ENCODE measurements at places on chromosomes 6 and 20. TPM values are rescaled to one million over a fixed set of nuclear protein-coding genes. Genes with fewer than 3 reads are reported as not detected.

DNA sequence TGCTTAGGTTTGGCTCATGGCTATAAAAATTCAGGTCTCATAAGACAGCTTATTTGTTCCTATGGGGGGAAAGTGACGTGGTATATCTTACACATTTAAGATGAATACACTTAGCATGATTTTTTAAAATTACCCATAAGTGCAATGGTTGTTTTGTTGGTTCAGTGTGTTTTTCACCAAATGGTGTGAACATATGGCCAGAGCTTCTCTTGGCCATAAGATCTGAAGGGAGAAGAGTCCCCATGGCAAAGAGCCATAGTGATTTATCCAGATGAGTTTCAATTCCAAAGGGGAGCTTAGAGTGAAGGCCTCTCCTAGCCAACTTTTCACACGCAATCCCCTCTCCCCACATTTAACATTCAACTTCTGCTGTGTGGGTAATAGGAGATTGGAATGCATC lies 107.6 kb downstream of the TMEM242 start:
- DNase-seq, result no peak

DNA sequence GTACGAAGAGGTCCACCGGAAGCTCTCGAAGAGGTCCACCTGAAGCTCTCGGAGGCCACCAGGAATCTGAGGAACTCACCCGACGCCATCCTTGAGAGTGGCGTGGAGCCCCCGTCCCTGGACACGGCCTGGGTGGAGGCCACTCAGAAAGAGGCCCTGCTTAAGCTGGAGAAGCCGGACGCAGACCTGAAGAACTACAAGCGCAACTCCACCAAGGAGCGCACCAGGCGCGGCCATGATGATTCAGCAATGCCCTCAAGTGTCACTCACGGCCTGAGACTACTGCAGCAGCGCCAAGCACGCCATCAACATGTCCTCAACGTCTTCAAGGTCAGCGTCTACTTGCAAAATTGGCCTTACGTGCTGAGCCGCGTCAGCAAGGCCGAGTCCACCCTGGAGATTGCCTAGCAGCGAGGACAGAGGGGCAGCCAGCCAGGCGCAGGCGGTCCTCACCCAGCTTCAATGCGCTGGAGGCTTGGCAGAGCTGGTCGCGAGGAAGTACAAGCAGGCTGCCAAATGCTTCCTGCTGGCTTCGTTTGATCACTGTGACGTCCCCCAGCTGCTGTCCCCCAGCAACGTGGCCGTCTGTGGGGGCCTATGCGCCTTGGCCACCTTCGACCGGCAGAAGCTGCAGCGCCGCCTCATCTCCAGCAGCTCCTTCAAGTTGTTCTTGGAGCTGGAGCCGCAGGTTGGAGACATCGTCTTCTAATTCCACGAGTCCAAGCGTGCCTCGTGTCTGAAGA lies 7.7 kb upstream of the GJA10 start:
- DNase-seq, result no peak

GRCh38 chr6:69789578-69789977 lies 7.2 kb downstream of the LMBRD1 start:
- no peak for DNase-seq

The TREM1 gene
- not detected for total RNA-seq

The SLC26A8 gene
- not detected for total RNA-seq

The SOD2 gene
- total RNA-seq, result 51.1 TPM

GRCh38 chr20:36098364-36098763 lies 56.2 kb upstream of the EPB41L1 start:
- DNase-seq, result peak; percentile 86

GRCh38 chr20:62652041-62652893 lies 10.0 kb downstream of the SLCO4A1 start:
- DNase-seq, result peak; percentile 99

GRCh38 chr6:100613656-100614055 lies 148.9 kb upstream of the SIM1 start:
- DNase-seq, result no peak

DNA sequence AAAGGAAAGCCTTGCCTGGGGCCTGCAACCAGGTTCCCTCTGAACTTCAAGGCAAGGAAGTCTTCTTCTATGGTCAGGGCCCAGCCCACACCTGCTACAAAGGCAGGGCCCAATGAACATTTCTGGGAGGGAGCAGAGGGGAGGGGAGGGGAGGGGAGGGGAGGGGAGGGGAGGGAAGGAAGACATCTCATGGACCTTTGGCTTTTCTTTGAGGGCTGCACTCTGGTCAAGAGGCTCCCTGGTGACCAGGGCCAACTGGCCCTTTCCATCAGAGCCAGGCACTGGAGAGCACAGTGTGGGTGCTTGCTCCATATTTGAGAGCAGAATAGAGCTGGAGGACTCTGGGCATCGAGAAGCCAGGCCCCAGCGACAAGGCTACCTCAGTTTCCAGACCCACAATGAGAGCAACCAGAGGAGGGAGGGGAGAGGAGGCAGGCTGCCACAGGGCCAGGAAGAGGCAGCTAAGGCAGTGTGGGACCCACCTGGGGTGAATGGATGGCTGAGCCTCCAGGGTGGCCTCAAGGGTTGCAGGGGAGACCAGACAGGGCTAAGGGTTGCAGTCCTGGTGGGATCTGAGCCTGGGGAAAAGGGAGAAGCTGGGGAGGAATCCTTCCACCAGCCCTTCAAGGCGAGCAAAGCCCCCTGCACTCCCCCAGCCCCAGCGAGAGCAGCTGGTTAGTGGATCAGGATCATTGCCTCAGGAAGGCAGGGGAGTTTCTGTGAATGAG lies 84.8 kb downstream of the MRPL14 start:
- DNase-seq, result no peak

The GJA10 gene
- not detected for total RNA-seq

The GABRR1 gene
- not detected for total RNA-seq

DNA sequence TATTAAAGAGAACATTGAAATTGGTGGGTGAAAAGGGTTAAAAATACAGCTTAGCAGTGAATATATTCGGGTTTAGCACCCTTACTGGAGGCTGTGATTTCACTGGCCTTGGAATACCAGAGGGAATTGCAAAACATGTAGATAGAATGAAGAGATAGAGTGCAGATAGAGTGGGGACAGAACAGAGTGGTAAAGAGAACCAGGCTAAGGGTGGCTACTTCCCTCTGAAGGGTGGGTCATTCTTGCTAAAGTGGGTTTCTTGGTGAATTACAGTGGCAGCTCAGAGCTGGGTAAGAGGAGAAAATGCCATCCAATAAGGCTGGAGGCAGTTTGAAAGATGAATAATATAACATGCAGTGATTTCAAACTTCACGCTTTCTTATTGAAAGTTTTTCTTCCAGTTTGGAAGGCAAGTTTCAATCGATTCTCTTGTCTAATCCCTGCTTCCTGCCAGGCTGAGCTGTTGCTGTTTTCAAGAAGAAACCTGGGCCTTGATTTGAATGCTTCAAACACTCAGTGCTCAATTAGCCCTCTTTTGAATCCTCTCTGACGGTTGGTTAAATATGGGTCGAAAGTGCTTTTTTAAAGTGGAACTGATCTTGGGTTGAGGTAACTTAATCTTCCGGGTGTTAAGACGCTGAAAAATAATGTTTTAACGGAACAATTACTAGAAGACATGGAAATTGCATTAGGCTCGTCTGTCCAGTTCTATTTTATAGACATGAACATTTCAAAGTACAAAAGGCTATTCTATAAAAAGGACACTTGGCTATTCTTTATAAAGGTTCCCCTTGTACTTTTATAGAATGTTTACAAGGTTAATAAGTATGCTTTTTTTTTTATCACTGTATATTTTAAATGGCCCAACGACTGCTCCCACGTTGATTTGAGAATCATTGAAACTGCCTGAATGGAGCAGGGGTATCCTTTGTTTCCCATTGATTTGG lies 203.3 kb downstream of the BCAS1 start:
- peak; percentile 8 for DNase-seq

The SLC17A3 gene
- 0.86 TPM for total RNA-seq

The VSX1 gene
- not detected for total RNA-seq

The ADGRG6 gene
- total RNA-seq, result 0.64 TPM

The ERMARD gene
- 39.6 TPM for total RNA-seq

The RSPH9 gene
- not detected for total RNA-seq

DNA sequence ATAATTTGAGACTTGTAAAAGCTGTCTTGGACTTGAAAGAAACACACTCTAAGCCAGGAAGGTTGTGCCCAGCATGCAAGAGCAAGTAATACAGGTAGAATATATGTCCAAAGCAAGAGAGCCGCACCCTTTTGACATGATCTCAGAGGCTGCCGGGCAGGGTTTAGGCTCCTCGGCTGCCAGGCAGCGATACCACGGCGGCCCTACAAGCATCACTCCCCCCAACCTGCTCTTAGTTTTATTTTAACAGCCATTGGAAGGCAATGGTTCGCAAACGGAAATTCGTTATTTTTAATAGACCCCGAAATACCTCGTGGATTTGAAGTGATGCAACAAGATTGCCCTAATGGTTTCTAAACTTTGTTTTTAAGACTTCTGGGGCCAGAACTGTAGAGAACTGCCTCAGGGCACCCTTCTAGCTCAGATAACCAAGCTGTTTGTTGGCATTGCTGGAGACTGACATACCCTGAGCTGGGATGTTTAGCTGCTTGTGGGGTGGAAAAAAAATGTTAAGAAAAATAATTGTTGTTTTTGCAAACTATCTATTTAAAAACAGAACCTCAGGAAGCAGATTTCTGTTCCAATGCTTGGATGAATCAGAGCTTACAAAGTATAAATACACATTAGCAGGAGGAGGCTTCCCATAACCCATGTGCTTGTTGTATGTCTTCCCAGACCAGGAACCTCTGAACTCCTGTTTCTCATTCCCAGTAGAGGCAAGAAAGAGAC lies 39.0 kb downstream of the JAG1 start:
- peak; percentile 63 for DNase-seq
